H9 (cell line): ENCODE measurements at places on chromosomes 16 and 17.

DNA sequence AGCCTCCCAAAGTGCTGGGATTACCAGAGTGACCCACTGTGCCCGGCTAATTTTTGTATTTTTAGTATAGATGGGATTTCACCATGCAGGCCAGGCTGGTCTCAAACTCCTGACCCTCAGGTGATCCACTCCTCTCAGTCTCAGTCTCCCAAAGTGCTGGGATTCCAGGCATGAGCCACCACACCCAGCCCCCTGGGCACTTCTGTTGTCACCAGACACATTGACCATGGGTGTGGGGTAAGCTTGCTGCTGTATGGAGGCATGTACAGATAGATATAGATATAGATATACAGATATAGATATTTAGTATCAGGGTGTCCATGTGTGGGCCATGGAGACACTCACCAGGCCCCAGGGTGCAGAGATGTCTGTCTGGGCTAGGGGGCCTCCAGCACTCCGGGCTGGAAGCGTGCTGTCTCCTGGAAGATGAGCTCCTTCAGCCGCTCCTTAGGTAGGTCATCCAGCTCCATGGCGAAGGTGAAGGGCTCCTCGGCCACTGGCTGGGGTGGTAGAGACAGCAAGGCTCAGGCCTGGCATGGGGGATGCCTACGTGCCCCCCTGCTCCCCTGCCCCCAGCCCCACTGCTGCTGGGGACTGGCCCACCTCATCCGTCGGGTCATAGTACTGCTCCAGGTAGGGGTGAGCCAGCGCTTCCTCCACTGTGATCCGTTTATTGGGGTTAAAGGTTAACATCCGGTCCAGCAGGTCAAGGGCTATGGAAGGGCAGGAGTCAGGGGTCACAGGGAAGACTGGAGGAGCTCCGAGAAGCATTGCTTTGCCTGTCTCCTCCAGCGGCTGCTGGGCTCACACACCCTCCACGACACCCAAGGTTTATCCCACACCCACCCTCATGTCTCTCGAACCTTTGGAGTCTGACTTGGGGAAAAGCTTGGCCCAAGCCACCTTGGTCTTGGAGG lies 3.2 kb upstream of the GDPD3 start:
- no peak for DNase-seq

DNA sequence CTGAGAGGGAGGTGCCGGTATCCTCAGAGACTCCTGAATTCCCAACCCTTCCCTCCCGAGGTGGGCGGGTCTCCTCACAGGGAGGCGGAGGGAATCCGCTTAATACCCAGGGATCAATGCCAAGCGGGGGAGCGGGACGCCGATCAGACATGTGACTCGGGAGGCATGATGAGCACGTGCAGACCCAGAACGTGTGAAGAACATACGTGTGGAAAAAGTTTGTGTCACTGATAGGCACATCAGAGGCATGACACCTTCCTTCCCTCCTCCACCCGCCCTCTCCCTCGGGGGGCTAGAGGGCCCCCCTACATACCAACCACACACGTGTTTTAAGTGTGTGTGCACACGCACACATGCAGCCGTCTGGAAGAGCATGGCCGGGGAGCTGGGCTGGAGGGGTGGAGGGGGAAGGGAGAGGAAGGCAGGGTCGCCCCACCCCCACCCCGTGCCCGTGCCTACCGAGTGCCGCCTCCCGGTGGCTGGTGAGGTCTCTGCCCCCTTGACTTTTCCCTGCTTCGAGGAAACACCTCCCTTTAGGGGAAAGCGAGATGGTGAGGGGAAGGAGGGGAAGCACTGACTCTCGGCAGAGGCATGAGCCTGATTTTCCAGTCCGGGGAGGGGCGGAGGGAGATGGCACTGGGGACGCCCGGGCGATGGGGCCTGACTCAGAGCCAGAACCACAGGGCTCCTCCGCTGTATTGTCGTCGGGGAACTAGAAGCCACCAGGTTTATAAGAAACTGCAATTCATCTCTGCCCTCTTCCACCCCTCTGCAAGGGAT lies 12.1 kb upstream of the TBX21 start:
- DNase-seq, result peak; percentile 74

- DNase-seq, result no peak
These were observed 60.2 kb downstream of the TEX2 start for GRCh38 chr17:64202683-64203344.

GRCh38 chr17:11979795-11980194 lies 17.5 kb downstream of the ZNF18 start:
- no peak for DNase-seq

- DNase-seq, result peak; percentile 14
These were observed 181.6 kb upstream of the HSBP1 start for GRCh38 chr16:83626204-83626603.

GRCh38 chr17:70320673-70321345 lies 151.5 kb downstream of the KCNJ2 start:
- DNase-seq, result no peak

- no peak for DNase-seq
These were observed 1.6 kb downstream of the UNC119 start for GRCh38 chr17:28550858-28551257.

DNA sequence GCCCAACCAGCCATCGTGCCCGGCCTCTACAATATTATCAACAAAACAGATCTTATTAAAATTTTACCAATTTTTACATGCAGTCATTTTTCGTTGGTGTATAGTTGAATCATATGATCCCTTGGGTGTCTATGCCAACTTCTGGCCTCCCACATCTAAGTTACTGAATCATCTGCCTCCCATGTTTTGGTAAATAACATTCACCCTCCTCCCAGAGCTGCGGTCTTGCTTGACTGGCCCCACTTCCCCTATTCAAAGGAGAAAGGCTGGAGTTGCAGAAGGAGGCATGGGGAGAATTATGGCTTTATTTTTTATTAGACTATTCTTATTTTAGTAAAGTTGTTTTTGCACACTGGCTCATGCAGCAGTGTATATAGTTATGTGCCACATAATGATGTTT lies 18.5 kb upstream of the CCL23 start:
- no peak for DNase-seq

GRCh38 chr17:68248199-68248825 lies 469 bp downstream of the AMZ2 start:
- DNase-seq, result no peak

DNA sequence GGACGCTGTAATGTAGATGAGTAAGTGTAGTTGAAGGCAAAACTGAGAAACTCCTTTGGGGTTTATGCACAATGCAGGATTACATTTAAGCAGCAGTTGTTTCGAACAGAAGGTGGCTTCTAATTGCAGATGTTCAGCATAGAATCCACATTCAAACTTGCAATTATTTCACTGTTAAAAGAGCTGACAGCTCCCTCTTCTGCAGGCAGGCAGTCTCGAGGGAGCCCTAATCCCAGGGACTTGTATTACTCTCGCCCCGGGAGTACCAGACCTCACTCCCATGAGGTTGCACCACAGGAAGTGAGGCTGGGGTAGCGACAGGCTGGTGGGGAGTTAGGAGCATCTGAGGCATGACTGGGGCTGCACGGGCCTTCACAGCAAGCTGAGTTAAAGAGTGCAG lies 484.3 kb upstream of the EEF2KMT start:
- no peak for DNase-seq

DNA sequence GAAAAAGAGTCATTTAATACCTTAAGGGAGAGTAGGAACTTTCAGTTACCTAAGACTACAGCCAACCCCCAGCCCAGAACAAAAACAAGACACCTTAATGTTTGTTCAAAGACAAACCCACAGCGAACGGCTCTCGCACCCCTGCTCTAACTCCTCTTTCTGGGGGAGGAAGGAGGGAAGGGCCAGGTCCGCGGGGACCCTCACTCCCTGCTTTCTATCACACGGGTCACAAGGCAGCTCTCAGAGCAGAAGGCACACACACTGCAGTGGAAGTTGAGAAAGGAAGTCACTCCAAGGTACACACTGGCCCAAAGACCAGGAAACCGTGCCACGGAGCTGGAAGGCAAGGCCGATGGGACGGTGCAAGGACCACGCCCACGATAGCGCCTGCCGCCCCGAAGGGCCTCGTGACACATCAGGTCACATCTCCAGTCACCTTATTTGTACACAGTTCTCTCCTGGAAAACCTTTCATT lies 10.0 kb downstream of the LITAFD start:
- no peak for DNase-seq

- peak; percentile 26 for DNase-seq
These were observed 2.1 kb upstream of the ADGRG5 start for GRCh38 chr16:57540387-57540786.

- DNase-seq, result no peak
These were observed 11.4 kb downstream of the SLFN5 start for GRCh38 chr17:35254107-35254773.

GRCh38 chr16:59913666-59914065 lies 1179.5 kb upstream of the GOT2 start:
- no peak for DNase-seq

- DNase-seq, result no peak
These were observed 104.7 kb downstream of the SMG6 start for GRCh38 chr17:2198927-2199326.

DNA sequence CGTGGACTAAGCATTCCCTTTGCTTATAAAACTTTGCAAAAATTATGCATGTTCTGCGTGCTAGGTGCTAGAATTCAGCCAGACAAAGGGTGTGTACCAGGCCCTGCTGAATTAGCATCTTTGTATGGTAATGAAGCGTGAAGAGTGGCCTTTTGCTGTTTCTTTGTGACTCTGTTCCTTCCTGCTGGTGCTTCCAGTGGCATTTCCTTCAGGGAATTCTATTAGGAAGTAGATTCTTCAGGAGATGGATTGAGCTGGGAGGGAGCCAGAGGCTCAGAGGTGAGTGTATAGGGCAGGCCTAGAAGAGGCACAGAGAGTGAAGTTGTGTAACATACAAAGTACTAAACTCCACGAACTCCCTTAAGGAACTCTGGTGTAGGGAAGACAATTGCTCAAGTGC lies 73.9 kb upstream of the ASIC2 start:
- no peak for DNase-seq

- DNase-seq, result peak; percentile 43
These were observed 3.2 kb upstream of the ARHGAP23 start for GRCh38 chr17:38425031-38425430.
